ENCODE measurements at places on chromosomes 3 and 15.

GRCh38 chr3:49387721-49388120 is 24.1 kb downstream of the RHOA start:
- DNase-seq: no peak

DNA sequence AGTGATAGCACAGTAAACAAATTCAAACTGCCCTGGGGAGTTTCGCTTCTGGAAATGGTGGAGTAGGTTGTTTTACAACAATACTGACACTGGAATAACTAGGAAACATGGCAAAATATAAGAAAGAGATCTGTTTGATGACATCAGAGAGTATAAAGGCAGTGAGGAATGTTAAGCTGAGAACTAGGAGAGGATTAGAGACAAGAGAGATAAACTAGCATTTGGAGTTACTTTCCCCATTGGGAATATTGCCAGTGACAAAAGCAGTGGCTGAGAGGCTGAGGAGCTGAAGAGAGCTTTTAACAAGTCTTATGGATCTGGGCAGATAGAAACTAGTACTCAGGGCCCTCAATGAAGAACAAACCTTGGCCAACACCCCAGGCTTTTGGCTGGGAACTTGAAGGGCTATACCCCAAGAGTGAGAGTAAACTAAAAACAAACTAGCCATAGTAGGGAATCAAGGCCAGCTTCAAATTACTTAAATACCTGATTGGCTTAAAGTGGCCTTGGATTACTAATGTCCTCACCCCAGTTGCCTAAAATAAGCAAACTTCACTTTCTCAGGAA is 280.4 kb downstream of the KLF13 start:
- DNase-seq: no peak

GRCh38 chr15:71364117-71364584 is 248.9 kb downstream of the THSD4 start:
- DNase-seq: no peak

DNA sequence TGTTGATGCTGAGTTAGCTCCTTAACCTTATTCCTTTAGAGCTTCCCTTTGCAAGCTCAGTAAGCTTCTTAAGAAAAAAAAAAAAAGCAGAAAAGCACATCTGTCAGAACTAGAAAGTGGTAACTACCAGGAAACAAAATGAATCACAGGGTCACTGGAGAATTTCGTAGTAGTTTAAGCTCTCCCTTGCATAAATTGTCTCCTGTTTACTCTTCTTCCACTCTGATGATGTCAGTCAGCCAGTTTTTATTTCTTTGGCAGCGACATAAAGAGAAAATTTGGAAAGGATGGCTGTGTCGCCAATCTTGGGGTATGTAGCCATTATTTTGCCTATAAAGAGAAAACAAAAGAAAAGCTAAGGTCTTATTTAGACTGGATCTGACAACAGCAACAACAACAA is 3.2 kb upstream of the GABRR3 start:
- no peak for DNase-seq

DNA sequence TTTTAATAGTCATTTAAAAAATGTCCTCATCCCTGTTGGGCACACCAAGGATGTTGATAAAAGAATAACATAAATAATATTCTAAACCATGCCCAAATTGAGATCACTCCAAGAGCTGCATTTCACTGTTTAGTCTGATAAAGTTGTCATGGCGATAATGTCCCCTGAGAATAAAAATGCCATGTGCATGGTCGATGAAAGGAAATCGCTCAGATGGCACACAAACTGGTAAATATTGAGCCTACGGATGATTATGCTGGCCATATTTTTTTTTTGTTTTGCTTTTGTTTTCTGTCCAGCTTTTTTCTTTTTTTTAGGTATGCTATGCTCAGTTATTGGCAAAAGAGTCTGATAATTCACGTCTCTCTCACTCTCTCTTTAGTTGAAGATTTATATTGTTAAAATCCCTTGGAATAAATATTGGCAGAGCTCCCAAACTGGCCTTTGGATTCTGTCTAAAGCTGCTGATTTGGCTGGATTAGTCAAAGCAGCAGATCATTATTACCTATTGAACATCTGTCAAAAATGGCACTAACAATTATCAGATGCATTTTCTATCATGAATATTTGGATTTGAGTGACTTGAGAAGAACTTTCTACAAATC is 643.8 kb downstream of the SQOR start:
- no peak for DNase-seq

GRCh38 chr3:38460377-38461270 is 6.9 kb downstream of the ACVR2B start:
- DNase-seq: peak; percentile 9

- DNase-seq: no peak
Observed at GRCh38 chr15:58049520-58050227, 15.8 kb downstream of the ALDH1A2 start.

GRCh38 chr15:98963444-98963843 is 44.1 kb downstream of the PGPEP1L start:
- no peak for DNase-seq

DNA sequence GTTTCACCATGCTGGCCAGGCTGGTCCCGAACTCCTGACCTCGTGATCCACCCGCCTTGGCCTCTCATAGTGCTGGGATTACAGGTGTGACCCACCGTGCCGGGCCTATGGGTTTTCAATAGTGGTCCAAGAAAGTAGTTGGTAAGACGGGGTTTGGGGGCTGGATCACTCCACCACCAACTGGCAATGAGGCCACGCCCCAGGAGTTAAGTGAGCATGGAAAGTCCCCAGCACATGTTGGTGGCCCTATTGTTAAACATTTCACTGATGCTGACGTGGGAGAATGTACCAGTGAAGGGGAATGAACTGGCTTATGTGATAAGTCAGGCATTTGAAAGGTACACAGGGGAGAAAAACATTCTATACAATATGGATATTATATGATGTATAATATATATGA is 80.4 kb downstream of the CHRD start:
- no peak for DNase-seq
